ENCODE measurements at places on chromosomes 5 and 9.

GRCh38 chr5:100905259-100905914 lies 2.3 kb upstream of the ST8SIA4 start:
- DNase-seq: no peak

DNA sequence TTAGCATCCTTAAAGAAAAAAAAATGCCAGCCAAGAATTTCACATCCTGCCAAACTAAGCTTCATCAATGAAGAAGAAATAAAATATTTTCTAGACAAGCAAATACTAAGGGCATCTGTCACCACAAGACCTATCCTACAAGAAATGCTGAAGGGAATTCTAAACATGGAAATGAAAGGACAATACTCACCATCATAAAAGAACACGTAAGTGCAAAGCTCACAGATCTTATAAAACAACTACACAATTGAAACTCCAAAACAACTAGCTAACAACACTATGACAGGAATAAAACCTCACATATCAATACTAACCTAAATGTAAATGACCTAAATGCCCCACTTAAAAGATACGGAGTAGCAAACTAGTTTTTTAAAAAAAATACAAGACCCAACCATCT lies 71.4 kb downstream of the TTC39B start:
- no peak for DNase-seq

DNA sequence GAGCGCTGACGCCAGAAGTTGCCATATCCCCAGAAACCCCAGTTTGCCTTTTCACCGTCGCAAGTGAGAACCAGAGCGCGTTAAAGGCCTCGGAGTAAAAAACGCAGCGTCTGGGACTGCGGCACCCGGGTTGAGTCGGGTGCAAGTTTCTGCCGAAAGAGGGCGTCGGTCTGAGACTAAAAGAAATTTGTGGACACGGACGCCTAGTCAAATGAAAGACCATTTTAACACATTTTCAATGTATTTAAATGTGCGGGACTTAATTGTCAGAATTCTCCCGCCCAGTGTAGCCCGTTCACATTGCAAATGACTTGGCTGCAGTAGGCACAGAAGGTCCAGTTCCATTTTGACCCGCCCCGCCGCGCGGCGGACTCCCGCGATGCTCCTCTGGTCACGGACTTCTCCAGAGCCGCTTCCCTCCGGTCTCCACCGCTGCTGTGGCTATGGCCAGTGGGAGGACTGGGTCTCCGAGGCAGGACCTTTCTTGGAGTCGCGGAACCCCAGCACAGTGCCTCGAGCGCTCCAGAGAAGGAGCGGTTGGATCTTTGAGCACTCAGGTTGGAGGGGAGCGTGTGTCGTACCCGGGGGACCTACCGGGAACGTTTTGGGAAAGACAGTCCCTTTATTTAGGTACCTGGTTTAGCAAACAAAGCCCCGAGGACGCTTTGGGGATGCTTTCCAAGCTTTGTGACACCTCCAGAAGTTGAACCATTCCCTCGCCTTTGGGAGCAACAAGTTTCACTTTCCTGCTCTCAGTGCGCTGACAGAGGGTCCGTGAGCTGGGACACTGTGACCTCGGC lies 1.2 kb upstream of the NPR3 start:
- peak; percentile 24 for DNase-seq

- no peak for DNase-seq
Observed at GRCh38 chr9:69822116-69822750, 1.6 kb downstream of the CFAP95 start.

- DNase-seq: no peak
Observed at GRCh38 chr5:138661991-138662434, 86.8 kb upstream of the HSPA9 start.

DNA sequence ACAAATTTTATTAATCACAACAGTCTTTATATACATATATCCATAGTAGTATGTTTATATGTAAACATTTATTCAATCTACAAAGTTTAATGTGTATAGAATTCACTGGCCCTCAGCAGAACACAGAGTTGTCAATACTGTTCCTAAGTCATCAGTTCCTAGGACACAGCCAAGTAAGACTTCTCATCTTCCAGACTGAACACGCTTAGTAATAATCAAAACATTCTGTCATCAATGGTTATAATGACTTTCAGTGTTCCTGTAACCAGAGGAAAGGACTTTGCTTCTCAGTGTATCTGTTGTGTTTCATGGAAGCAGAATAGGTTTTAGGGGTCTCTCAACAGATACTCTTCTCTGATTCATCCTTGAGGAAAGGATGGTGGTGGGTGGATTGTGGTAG lies 82.2 kb downstream of the SMIM23 start:
- DNase-seq: no peak

DNA sequence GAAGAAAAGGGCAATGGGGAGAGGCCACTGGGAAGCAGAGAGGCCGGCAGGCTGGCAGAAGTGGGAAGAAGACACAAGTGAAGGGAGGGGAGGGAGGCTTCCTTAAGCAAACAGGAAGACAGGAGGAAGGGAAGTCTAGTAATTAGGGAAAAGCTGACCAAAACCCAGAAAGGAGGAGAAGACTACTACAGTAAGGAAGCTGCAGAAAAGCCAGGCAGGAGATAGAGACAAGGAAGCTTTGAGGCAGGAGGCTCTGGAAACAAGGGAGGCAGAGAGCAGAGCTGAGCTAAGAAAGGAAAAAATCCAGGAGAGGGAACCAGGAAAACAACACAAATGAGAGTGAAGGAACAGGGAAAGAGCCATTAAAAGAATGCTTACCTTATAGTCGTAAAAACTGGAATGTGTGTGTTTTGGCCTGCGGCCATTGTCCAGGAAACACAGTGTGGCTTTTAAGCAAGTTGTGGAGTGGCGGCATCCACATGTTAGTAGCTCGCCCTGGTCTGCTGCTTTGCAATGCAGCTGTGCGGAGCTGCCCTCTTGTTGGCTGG lies 317.1 kb upstream of the CLINT1 start:
- no peak for DNase-seq

DNA sequence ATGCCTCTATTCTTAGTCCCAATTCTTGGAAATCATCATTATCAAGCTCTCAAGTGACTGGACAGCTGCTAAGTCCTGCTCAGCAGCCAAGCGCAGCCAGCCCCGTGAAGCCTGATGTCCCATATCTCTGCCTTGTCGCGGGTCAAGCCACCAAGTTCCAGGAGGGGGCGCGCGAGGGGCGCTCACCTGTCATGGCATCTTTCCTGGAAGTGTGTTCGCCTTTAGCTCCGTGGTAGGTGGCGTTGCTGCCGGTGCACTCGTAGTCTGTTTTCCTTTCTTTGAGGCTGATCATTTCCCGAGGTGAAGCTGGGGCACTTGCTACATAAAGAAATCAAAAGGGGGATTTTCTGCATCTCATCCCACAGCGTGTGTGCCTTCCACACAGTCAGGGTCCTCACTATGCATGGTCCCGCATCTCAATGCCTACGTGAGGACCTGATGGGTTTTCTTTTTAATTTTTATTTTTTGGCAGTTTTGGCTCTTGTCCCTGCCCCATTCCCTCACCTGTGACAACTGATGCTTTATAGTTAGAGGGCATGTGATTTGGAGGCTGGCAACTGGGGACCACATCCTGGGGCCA lies 227.0 kb upstream of the DAP start:
- peak; percentile 5 for DNase-seq

DNA sequence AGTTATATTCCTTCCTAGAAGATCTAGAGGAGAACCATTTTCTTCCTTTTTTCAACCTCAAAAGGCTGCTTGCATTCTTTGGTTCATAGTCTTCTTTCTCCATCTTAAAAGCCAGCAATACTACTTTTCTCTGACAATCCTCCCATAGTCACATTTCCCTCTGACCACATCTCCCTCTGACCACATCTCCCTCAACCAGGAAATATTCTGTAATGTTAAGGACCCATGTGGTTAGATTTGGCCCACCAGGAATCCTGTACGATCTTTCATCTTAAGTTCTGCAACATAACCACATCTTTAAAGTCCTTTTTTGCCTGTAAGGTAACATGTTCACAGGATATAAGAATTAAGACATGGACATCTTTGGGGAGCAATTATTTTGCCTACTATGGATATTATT lies 179.4 kb upstream of the SPEF2 start:
- DNase-seq: no peak

DNA sequence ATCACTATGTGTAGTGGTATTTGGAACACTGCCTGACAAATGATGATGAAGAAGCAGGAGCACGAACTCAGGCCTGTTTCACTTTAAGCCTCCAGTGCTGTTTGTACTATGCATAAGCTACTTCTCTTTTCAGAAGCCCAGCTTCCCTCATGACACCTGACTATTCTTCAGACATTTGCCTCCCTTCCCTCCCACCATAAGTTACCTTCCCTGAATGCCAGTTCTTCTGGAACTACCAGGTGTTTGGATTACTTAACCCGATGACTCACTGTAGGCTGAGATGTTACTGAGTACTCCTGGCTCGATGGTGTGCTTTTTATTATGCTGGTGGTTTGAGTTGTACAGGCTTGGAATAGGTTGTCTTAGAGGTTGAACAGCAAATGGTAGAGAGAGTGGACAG lies 180.0 kb downstream of the SPATA31D1 start:
- DNase-seq: no peak

DNA sequence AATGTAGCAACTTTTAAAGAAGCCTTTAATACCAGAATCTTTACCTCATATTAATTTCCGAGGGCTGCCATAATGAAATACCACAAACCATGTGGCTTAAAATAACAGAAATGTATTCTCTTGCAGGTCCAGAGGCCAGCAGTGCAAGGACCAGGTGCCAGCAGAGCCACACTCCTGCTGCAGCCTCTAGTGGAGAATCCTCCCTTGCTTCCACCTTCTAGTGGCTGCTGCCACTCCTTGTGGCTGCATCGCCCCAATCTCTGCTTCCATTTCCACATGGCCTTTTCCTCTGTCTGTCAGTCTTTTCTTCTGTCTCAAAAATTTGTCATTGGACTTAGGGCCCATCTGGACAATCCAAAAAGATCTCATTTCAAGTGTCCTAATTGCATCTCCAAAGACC lies 401.5 kb downstream of the EFNA5 start:
- no peak for DNase-seq

DNA sequence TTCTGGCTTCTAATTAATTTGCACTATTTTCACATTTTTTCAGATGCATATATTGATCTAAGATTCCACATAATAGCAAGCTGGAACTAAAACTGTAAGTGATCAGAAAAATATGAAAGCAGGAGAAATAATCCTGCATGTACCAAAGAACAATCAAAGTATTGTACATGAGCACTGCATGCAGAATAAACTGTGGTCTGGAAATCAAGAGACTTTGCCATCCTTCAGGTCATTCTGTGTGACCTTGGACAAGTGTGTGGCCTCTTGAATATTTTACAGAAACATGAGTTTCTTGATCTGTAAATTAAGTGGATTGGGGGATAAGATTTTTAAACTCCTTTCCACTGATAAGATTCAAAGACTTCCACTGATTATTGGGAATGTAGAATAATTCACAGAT lies 99.2 kb upstream of the GNAQ start:
- DNase-seq: no peak

DNA sequence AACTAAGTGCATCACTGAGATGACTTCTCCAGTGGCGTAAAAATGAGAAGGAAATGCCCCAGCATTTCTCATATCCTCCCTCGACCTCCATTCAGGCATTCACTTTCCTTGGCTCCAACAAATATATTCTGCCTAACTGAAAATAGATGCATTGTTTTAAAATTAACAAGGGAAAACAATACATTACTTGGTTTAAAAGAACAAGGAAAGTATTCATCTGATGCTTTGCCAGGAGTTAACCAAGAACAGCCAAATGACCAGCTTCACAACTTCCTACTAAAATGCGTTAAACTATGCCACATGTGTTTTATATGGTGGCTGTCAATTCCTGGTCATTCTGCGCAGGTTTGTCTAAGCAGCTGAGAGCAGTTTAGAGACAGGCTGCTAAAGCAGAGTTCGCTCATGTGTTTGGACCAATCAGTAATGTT lies 121.4 kb downstream of the GNAQ start:
- DNase-seq: no peak

DNA sequence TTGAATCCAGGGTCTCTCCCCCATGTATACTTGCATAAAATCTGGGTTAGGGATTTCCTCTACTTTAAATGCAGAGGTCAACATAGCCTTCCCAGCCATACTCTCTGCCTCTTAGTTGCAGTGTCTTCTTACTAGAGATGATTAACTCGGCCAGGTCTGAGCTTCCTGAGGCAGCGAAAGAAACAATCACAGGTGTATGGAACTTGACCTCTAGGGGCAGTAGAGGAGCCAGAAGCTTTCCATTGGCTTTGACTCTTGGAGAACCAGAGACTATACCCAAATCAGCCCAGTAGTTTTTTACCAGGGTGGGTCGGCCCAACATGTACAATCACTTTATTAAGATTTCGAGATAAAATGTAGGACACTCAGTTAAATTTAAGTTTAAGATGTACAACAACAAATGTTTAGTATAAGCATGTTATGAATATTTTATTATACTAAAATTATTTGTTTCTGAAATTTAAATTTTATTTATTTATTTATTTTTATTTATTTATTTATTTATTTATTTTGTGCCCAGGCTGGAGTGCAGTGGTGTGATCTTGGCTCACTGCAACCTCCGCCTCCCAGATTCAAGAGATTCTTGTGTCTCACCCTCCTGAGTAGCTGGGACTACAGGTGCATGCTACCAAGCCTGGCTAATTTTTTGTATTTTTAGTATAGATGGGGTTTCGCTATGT lies 48.0 kb upstream of the DMRT3 start:
- no peak for DNase-seq

DNA sequence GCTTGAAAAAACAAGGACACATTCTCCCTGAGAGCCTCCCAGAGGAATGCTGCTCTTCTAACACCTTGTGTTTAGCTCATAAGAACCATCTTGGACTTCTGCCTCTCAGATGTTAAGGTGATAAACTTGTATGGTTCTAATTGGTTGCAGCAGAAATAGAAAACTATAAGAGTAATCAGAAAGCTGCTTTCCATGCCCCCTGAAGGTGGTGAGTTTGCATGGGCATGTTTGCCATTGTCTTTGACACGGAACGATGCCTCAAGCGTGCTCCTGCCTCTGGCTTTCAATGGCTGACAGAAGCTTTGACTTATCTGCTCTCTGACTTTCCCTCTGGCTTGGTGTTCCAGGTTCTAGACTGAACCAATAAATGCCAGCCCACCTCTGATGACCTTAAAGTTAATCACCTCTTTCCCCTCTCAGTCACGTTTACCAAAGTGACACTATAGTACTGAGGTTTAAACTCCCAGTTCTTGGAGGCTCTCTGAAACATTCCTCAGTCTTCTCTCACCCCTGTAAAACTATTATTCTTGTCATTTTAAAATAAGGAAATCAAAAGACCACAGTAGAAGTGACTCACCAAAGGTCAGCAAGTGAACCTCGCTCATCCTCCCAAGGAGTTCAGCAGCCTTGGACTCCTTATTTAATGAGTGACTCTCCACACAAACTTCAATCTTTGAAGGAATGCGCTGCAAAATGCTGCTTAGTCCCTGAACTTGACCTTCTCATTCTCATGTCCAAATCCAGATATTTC lies 103.6 kb downstream of the PIK3R1 start:
- no peak for DNase-seq

GRCh38 chr5:31193591-31194467 lies at the start of gene CDH6:
CDH6 (plus strand) TSS chr5:31193686; CDS start chr5:31267474, 73,788 bp downstream.
- DNase-seq: no peak

DNA sequence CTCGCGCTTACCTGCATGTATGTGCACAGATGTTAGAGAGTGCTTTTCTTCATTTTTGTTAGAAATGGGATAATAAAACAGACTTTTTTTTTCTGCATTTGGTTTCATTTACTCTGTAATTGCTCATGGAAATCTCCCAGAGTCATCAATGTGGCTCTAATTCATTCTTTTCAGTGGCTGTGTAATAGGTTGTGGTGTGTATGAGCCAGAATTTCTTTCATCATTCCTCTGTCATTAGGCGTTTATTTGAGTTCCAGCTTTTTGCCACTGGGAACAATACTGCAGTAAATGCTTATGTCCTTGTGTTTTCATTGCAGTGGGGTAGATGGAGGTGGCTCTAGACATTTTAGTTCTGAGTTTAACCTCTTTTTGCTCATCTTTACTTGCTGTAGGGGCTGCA lies 118.9 kb downstream of the NXNL2 start:
- DNase-seq: no peak

- DNase-seq: no peak
Observed at GRCh38 chr9:127537792-127538191, 74.3 kb upstream of the STXBP1 start.

Measured in naive B cell (primary cell).